ENCODE measurements at places on chromosomes 2 and 18. TPM values are rescaled to one million over a fixed set of nuclear protein-coding genes. Genes with fewer than 3 reads are reported as not detected.

The GALR1 gene
- total RNA-seq: 0.24 TPM

DNA sequence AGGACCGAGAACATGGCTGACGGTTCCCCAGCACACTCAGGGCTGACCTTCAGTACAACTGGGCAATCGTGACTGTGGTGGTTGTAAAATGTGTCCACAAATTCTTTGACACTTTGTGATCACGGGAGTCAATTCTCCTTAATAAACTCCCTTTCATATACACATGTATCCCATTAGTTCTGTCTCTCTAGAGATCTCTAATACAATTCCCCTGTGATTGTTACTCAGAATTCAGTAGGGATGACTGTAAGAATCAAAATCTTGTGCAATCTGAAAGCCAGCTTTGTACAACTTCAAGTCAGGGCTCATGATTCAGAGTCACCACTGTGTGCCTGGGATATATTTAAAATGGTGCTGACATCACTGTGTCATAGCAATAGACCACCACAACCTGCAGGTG, 89.5 kb upstream of the LMAN1 start:
- no peak for DNase-seq
- H3K27me3 ChIP-seq: no peaks in the 10 kb centered on the region
- no peak overlapping the region for H3K4me3 ChIP-seq
- H3K27ac ChIP-seq: no peak overlapping the region
- no peaks in the 10 kb centered on the region for H3K36me3 ChIP-seq

The CCDC195 gene
- total RNA-seq: not detected

The MEIS1 gene
- total RNA-seq: 76.6 TPM

DNA sequence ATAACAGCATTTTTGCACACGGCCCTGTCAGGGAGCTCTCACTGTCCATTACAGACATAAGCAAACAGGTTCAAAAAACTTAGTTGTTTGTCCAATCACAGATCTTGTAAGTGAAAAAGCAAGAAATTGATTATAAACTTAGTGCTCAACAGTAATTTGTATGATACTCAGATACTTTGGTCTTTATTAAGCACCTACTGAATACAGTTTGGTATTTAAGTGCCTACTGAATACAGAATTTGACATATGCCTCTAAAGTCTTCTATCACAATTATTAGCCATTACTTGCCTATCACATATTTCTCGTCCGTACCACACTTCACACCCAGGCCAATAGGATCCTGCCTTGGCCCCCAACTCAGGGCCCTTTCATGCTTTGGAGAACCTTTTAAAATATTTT, 283.1 kb downstream of the SUCLG1 start:
- H3K4me3 ChIP-seq: no peak overlapping the region
- H3K27ac ChIP-seq: no peak overlapping the region
- H3K27me3 ChIP-seq: no peaks in the 10 kb centered on the region
- no peaks in the 10 kb centered on the region for H3K4me1 ChIP-seq
- no peaks in the 10 kb centered on the region for H3K36me3 ChIP-seq

DNA sequence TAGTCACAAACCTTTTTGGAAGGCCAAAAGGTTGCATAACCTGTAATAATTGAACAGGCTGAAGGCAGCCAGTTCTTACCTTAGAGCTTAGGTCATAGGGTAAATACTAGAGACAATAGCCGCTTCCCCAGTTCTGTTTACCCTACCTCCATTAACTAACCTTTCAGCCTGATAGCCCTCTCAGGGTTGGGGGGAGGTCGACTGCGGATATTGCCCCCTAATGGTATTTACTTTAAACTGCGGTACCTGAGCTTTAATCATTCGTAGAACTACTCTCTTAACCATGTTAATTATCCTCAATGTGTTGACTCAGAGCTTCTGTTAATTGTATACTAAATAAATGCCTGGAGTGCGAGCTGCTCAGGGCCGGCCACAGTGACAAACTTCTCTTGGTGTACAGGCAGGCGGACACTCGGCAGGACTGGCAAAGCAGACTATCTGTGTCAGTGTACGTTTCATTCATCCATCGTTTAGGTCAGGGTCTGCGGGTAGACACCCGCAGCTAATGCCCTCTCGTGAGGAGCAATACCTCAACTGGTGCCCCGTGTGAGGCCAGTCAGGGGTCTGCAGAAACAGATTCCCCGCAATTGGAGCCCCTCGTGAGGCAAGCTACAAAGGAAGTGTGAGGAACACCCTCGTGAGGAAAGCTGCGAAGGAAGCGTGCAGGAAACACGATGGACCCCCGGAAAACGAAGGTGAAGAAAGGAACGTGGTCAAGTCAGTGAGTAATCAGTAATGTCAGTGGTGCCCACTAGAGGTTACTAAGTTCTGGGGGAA, 115.3 kb upstream of the SCN7A start:
- H3K4me1 ChIP-seq: no peaks in the 10 kb centered on the region
- H3K36me3 ChIP-seq: no peaks in the 10 kb centered on the region
- DNase-seq: no peak
- peaks cover 2% of the 10 kb centered on the region for H3K27me3 ChIP-seq

The TMEM127 gene
- total RNA-seq: 53.4 TPM

- no peaks in the 10 kb centered on the region for H3K27me3 ChIP-seq
- DNase-seq: no peak
- no peak overlapping the region for H3K4me3 ChIP-seq
- no peak overlapping the region for H3K27ac ChIP-seq
- no peaks in the 10 kb centered on the region for H3K36me3 ChIP-seq
These were observed 487.3 kb upstream of the DCC start for GRCh38 chr18:51852681-51853080.

The PTPRN gene
- 0.39 TPM for total RNA-seq

The DSG4 gene
- not detected for total RNA-seq

The ABCG5 gene
- total RNA-seq: not detected

The PDCL3 gene
- 15.8 TPM for total RNA-seq

- H3K27me3 ChIP-seq: no peaks in the 10 kb centered on the region
- H3K4me3 ChIP-seq: no peak overlapping the region
- no peak overlapping the region for H3K27ac ChIP-seq
- DNase-seq: no peak
- H3K36me3 ChIP-seq: no peaks in the 10 kb centered on the region
These were observed 570.5 kb upstream of the SOX11 start for GRCh38 chr2:5121642-5122041.

The CGREF1 gene
- 8.1 TPM for total RNA-seq

Data from aorta (tissue), 5 donors.